ENCODE measurements at places on chromosomes 13 and 19. TPM values are rescaled to one million over a fixed set of nuclear protein-coding genes. Genes with fewer than 3 reads are reported as not detected.

GRCh38 chr19:8105471-8105870 lies 43.9 kb downstream of the FBN3 start:
- no peak for DNase-seq
- no peak overlapping the region for H3K27ac ChIP-seq
- no peaks in the 10 kb centered on the region for H3K4me1 ChIP-seq

The WBP4 gene
- 14.4 TPM for total RNA-seq

- no peak overlapping the region for H3K4me3 ChIP-seq
- H3K4me1 ChIP-seq, result peaks cover 15% of the 10 kb centered on the region
- no peaks in the 10 kb centered on the region for H3K27me3 ChIP-seq
- no peaks in the 10 kb centered on the region for H3K36me3 ChIP-seq
- H3K27ac ChIP-seq, result no peak overlapping the region
These were observed 13.1 kb downstream of the ATP11A start for GRCh38 chr13:112702986-112703379.

The MIR17HG gene
- total RNA-seq, result 9.5 TPM

The TMEM150B gene
- not detected for total RNA-seq

- H3K4me3 ChIP-seq, result no peak overlapping the region
- DNase-seq, result no peak
- H3K27ac ChIP-seq, result no peak overlapping the region
- peaks cover 6% of the 10 kb centered on the region for H3K27me3 ChIP-seq
- H3K36me3 ChIP-seq, result no peaks in the 10 kb centered on the region
These were observed 15.6 kb downstream of the PABPC3 start for GRCh38 chr13:25111585-25111956.

- H3K4me3 ChIP-seq, result no peak overlapping the region
- H3K27ac ChIP-seq, result no peak overlapping the region
- DNase-seq, result no peak
These were observed 15.1 kb downstream of the ACTMAP start for GRCh38 chr19:40735013-40735771.

GRCh38 chr13:109680288-109680687 lies 106.1 kb downstream of the IRS2 start:
- DNase-seq, result no peak
- no peak overlapping the region for H3K4me3 ChIP-seq
- H3K4me1 ChIP-seq, result no peaks in the 10 kb centered on the region
- H3K27ac ChIP-seq, result no peak overlapping the region

DNA sequence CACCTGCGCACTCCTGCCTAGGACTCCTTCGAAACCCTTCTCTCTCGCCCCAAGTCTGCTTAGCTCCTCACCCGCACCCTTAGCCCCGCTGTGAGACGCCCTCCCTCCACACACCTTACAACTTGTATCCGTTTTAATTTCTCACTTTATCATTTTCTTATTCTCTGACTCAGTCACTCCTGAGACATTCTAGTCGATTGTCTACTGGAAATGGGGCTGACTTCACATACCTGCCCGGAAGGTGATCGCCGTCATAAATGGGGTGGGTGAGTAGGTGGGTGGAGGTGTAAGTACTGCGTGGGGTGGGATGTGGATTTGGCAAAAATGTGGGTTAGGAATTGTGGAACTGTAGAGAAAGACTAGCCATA lies 714 bp downstream of the NDFIP2 start:
- no peak for DNase-seq
- H3K27me3 ChIP-seq, result peaks cover 20% of the 10 kb centered on the region

Data from endothelial cell of umbilical vein (primary cell).